ENCODE measurements at places on chromosomes 5 and 9.
A peak's percentile ranks its signal among the peaks of the same experiment; 100 is the strongest.

DNA sequence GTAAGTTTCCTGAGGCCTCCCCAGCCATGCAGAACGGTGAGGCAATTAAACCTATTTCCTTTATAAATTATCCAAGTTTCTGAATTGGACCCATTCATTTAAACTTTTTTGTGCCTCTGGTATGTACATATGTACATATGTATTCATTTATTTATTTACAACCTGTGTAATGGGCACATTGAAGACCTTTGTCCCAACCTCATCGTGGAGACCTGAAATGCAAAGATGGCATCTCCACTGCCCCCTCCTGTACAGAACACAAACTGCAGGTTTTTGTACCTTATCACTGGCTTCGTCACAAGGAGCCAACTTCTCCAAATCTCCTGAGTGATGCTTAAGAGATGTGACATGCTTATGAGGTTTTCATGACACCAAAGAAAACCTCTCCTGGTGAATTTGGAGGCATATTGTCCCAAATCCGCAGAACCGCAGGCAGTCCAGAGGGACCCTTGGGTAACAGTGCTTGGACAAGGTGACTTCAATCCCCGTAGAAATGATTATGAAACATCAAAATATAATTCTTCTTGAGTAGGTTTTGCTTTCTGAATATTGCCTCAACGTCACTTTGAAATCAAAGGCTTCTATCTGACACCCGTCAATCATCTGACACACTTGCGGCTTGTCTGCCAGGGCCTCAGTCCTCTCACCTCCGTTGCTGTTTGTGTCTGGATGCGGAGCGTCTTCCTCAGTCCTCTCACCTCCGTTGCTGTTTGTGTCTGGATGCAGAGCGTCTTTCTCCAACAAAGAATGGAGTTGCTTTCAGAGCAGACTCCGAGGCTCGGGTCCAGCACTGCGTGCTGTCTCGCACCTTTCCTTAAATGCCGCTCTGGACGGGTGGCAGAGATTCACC, 135.0 kb upstream of the IRX4 start:
- DNase-seq = peak; percentile 58

DNA sequence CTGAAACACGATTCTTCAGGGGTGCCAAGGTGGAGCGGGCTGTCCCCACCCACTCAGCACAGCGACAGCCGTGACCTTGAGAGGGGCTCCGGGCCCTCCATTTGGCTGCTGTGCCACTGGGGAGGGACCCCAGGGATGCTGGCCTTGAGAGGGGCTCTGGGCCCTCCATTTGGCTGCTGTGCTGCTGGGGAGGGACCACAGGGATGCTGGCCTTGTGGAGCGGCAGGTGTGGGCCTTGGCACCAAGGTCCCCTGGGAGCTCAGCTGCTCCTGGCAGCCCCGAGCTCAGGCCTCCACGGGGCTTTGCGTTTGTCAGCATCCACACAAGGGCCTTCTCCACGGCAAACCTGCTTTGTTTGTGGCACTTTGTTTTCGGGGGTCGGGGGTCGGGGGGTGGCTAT, 137.6 kb upstream of the LPCAT1 start:
- DNase-seq = no peak

GRCh38 chr9:91285729-91286353, 75.9 kb downstream of the AUH start:
- DNase-seq = no peak

- DNase-seq = peak; percentile 44
Measured at GRCh38 chr5:173629628-173630027, 13.2 kb upstream of the BOD1 start.

GRCh38 chr5:91532281-91532680, 149.2 kb upstream of the ARRDC3 start:
- no peak for DNase-seq

GRCh38 chr5:97998941-97999340, 774.5 kb upstream of the RGMB start:
- no peak for DNase-seq

DNA sequence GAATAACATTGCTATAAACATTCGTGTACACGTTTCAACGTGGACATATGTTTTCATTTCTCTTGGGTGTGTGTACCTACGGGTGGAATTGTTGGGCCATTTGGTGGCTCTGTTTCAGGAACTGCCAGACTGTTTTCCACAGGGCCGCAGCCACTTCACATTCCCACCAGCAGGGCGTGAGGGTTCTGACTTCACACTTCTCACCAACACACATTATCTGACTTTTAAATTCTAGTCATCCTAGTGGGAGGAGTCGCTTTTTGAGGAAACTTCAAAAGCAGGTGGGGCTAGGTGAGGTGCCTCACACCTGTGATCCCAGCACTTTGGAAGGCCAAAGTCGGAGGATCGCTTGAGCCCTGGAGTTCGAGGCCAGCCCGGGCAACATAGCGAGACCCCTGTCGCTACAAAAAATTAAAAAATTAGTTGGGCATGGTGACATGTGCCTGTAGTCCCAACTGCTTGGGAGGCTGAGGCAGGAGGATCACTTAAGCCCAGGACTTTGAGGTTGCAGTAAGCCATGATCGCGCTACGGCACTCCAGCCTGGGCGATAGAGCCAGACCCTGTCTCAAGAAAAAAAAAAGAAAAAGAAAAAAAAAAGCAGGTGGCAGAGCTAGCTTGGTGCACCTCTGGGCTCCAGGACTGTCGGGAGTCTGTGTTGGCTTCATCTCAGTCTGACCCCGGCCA, 28.5 kb downstream of the TSPAN17 start:
- DNase-seq = peak; percentile 25

Measured in hematopoietic multipotent progenitor cell treated with erythropoietin and hydrocortisone succinate and interleukin-3 and kit ligand, for 6 days (in vitro differentiated cells).